ENCODE measurements at places on chromosomes 6 and 20.

DNA sequence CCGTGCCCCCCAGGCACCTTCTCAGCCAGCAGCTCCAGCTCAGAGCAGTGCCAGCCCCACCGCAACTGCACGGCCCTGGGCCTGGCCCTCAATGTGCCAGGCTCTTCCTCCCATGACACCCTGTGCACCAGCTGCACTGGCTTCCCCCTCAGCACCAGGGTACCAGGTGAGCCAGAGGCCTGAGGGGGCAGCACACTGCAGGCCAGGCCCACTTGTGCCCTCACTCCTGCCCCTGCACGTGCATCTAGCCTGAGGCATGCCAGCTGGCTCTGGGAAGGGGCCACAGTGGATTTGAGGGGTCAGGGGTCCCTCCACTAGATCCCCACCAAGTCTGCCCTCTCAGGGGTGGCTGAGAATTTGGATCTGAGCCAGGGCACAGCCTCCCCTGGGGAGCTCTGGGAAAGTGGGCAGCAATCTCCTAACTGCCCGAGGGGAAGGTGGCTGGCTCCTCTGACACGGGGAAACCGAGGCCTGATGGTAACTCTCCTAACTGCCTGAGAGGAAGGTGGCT lies 960 bp downstream of the TNFRSF6B start:
- DNase-seq: no peak

DNA sequence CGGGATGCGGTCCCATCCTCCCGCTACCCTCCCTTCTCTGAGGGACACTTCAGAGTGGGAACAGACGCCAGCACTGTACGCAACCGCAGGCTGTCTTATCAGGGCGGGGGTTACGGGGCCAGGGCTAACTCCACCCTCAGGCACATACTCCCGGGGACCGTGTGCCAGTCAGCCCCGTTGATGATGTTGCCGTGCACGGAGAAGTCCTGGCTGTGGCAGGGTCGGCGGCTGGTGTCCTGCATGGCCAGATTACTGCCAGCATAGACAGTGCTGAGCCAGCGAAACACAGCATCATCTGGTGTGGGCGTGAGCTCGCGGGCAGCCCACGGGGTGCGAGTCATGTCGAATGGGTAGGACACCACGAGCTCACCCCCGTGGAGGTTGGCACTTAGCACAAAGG lies 5.0 kb downstream of the CPXM1 start:
- DNase-seq: no peak

DNA sequence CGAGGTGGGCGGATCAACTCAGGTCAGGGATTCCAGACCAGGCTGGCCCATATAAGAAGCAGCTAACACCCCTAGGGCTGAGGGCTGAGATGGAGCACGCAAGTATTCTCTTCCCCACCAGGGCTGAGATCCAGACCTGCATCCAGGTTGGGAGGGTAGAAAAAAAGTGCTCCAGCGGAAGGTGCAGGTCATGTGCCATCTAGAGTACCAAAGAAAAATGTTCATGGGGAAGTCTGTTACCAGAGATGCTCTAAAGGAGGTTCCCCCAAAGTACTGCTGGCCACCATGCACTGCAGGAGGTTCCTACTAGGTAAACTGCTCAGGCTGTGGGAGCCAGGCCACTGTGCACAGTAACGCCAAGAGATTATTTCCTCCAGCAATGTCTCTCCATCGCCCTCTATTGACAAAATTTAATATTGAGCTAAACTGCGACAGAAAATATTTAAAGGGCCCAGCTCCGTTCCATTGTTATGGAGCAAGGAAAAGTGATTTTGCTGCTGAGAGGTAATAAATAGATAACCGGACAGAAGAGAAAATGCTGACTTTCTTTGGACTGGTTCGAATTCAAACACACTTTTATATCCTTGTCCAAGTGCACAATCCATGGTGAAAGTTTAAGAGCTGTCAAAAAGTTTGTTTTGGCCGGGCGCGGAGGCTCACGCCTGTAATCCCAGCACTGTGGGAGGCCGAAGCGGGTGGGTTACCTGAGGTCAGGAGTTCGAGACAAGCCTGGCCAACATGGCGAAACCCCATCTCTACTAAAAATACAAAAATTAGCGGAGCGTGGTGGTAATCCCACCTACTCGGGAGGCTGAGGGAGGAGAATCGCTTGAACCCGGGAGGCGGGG lies 159.9 kb downstream of the OR2B2 start:
- DNase-seq: peak; percentile 12

- DNase-seq: no peak
Observed at GRCh38 chr20:40771848-40772511, 82.9 kb upstream of the MAFB start.

GRCh38 chr6:13152764-13153163 lies 175.6 kb downstream of the TBC1D7 start:
- DNase-seq: no peak

- DNase-seq: no peak
Observed at GRCh38 chr6:100173211-100173610, 179.2 kb upstream of the MCHR2 start.
